Glomerular endothelial cell (primary cell): ENCODE measurements at places on chromosomes 3 and 15.

GRCh38 chr15:32869776-32870175 lies 152.0 kb downstream of the GREM1 start:
- DNase-seq = no peak

DNA sequence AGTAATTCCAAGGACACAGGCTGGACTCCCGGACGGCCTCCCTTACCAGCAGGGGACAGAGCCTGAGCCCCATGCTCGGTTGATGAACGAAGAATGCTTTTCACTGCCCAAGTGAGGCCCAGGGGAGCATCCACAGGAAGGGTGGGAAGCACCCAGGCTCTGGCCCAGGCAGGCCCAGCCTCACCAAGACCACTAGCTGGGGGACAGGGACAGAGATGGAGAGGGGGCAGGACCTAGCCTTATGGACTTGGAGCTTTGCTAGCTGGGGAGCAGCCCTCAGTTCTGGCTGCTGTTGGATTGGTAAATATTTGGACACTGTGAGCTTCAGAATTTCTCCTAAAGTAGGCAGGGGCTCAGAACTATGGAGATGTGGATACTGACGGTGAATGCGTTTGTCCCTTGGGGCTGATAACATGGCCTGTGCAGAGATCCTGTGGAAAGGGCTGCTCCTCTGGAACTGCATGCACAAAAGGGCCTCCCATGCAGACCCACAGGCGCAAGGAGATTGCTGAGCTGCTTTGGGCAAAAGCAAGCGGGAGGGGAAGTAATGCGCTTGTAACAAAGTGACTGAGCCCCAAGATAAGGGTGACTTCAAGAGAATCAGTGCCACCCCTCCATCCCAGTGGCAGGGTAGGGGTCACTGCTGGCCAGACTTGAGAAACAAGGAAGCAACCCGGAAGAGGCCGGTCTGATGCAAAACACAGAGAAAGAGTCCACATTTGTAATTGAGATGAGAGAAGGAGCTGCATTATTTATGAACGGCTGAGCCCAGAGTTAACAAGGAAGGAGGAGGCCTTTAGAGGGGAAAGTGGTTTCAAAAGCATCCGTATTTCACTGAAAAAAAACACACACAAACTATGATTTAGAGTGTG lies 70.1 kb upstream of the MEF2A start:
- DNase-seq = no peak

DNA sequence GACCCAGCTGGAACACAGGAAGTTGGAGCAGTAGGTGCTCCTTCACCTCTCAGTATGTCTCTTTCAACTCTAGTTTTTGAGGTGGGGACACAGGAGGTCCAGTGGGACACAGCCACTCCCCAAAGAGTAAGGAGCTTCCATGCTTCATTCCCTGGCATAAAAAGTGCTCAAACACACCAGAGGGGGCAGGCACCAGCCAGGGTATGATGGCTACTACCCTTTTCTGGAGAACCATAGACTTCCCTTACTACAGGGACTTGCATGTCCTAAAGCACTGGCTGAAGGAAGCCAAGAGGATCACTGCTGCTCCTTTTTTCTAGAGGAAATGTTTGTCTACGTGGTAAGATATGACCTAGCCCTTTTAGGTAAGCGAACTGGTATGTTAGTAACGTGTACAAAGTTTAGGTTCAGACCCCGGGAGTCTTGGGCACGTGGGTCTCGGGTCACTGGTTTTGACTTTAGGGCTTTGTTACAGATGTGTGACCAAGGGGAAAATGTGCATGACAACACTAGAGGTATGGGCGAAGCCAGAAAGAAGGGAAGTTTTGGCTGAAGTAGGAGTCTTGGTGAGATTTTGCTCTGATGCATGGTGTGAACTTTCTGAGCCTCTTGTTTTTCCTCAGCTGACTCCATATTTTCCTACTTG lies 11.9 kb downstream of the IL17RB start:
- no peak for DNase-seq

DNA sequence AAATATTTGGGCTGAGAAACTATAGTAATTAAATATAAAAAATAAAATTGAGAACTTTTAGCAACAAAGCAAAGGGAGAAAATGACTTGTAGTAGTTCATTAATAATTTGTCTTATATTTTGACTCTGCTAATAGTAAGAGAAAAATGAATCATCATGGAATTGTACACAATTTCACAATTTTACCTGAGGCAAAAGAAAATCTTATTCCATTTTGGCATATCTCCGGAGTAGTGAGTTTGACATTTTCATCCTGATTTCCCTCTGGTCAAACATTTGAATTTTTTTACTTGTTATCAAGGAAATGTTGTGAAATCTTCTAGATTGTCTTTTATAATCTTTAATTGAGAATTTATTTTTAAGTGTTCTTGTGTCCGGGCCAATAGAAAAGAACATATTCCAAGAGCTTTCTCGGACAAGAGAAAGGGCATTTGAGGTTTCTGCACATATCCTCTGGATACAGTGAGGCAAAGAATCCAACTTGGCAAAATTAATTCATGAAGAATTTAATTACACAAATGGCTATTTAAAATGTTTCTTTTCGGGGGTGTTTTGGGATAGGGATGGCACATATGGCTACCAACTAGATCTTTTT lies 89.3 kb upstream of the IGSF10 start:
- no peak for DNase-seq

DNA sequence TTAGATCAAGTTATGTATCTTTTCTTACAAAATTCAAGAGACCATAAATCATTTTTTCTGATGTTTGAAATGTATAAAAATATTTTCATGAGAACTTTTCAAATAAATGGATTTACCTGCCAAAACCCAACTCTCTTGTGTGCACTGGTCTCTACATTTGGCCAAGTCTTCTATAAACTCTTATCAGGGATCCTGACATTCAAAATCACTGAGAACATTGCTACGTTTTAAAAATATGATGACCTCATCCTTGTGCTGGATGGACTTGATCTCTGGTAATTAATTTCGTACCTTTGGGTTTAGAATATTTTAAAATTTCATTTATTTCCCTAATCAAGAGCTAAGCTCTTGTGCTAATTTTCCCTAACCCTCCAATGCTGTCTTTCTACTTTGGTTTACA lies 127.4 kb downstream of the ATP8B4 start:
- DNase-seq = no peak

DNA sequence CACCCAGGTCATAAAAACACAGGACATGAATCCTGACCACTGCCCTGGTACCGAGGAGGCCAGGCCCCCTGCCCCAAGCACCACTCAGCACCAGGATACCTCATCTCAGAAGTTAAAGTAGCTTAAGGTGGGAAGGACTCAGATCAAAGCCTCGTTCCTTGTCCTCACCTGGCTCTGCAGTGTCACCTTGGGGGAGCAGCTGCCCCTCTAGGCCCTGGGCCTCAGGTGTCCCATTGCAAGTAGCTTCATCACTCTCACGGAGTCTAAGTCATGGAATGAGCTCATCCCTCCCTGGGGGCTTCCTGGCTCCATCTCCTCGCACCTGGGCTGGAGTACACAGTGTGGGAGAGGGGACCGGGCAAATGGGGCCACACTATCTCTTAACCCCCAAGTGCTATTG lies 148.0 kb downstream of the TPRA1 start:
- DNase-seq = no peak

DNA sequence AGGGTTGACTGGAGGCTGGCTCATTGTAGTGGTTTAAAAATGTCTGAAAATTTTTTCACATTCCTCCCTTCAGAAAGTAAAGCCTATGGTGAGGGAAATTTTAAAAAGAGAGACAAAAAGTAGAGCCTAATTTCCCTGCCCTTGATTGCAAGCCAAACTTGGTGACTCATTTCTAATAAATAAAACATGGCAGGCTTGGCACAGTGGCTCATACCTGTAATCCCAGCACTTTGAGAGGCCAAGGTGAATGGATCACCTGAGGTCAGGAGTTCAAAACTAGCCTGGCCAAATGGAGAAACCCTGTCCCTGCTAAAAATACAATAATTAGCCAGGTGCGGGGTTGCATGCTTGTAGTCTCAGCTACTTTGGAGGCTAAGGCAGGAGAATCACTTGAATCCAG lies 18.9 kb upstream of the ARRDC4 start:
- DNase-seq = no peak

GRCh38 chr3:46673151-46674030 lies 20.1 kb downstream of the ALS2CL start:
- no peak for DNase-seq

DNA sequence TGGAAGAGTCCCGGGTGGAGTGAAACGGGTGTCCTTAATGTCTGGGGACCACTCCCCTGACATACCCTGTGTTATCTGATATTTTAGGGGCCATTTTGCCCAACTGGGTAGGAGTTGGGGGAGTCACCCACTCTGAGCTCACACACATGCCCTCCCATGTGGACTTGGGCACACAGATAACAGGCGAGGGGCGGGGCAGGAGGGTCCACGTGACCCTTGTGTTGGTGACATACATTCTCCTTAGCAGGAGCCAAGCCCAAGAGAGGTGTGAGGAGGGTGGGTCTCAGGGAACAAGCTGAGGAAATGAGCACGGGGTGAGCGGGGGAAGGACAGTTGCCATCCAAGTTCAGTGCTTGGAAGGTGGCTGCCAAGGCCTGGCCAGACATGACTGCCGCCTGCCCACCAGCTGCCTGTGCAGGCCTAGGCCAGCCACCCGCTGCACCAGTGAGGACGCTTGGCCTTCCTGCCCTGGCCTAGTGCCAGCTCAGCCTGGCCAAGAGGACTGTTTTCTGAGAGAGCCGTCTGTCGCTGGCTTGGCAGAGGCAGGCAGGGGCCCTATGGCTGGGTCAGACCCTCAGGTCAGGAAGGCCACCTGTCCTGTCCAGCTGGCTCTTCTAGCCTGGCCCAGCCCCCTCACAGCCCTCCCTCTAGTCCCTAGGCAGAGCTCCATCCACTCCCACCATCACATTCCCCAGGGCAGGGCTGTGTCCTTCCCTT lies 31.3 kb upstream of the TMEM115 start:
- DNase-seq = no peak

DNA sequence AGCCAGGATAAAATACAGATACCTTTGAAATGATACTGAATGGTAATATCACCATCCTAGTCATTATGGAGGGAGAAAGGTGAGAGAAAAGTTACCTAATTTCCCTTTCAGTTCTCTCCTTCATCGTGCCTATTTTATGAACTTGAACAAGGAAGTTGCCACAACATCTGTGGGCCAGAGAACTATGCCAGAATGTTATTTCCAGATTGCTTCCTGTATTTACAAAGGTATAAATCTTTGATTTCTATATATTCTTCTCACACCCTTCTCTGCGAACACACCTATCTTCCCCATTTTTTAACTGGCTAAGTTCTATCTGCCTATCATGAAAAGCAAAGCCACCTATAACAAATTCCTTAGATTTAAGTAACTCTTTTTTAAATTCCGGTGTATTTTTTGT lies 163.6 kb upstream of the GRM7 start:
- no peak for DNase-seq

DNA sequence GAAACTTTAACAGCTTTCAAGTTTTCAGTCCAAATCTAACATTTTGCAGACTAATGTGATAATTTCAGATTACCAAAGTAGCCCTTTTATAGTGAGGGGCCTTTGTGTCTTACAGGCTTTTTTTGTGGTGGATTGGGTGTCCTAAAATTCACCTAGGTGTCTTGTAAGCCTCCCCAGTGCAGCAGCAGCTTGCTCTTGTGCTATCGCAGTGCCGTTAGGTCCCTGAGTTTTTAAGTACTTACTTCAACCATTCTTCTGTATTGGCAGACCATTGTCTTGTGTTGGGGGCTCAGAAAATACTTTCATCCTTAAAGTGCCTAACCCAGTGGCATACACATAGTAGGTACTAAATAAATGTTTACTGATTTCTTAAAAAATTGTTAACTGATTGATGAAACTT lies 2.1 kb downstream of the PDE8A start:
- DNase-seq = no peak

DNA sequence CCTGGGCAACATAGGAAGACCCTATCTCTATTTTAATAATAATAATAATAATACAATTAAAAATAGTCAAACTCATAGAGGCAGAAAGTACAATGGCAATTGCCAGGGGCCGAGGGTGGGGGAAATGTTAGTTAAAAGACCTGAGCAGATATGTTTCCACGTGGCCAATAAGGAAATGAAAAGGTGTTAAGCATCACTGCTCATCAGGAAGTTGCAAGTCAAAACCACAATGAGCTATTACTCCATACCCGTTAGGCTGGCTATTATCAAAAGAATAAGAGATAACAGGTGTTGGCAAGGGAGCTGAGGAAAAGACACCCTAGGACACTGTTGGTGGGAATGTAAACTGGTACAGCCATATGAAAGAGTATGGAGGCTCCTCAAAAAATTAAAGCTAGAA lies 60.4 kb upstream of the PRSS50 start:
- DNase-seq = no peak

DNA sequence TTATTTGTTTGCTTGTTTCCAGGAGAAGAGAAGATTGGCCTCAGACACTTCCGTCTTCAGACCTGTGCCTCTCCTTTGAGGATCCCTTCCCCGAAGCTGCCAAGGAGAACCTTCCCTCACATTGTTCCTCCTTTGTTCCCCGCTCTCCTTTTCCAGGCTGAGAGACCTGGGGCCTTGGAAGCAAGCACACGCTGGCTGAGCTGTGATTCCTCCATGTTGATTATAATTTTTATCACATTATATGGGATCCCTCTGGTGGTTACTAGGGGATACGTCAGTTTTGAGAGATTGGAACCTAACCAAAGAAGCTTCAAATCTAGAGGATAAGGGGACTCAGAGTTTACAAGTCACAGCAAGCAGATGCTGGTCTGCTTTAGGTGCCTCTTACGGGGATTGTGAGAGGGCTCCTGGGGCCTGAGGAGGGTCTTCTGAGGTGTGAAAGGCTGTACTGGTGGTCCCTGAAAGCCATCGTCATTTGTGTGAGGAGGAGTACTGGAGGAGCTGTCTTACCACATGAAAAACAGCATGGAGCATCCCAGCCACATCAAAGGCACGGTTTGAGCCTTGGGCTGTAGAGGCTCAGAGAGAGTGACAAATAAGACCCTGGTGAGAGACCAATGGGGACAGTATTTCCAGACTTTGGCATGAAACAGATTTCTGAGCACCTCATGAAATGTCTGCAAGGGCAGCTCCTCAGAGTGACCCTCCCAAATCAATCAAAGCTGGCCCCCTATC lies 760.1 kb upstream of the CFAP20DC start:
- DNase-seq = no peak

GRCh38 chr3:32819551-32820348 lies 2.0 kb downstream of the TRIM71 start:
- DNase-seq = no peak

DNA sequence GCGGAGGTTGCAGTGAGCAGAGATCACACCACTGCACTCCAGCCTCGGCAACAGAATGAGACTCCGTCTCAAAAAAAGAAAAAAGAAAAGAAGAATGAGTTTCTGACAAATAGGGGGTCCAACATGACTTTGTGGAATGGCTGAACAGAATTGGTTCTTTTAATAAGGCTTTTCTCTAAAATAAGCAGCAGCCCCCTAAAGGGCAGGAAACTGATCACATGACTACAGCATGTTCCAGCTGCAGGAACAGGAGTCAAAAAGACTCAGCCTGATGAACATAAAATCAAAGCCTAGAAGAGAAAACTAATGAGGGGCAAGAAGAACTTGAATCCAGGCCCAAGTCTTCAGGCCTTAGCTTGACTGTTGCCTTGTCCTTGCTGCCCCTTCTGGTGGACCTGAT lies 89.7 kb upstream of the ARRDC4 start:
- no peak for DNase-seq
